Uterus (tissue), 4 donors: ENCODE measurements at places on chromosomes 12 and 14. TPM values are rescaled to one million over a fixed set of nuclear protein-coding genes. Genes with fewer than 3 reads are reported as not detected.
A peak's percentile ranks its signal among the peaks of the same experiment; 100 is the strongest.

DNA sequence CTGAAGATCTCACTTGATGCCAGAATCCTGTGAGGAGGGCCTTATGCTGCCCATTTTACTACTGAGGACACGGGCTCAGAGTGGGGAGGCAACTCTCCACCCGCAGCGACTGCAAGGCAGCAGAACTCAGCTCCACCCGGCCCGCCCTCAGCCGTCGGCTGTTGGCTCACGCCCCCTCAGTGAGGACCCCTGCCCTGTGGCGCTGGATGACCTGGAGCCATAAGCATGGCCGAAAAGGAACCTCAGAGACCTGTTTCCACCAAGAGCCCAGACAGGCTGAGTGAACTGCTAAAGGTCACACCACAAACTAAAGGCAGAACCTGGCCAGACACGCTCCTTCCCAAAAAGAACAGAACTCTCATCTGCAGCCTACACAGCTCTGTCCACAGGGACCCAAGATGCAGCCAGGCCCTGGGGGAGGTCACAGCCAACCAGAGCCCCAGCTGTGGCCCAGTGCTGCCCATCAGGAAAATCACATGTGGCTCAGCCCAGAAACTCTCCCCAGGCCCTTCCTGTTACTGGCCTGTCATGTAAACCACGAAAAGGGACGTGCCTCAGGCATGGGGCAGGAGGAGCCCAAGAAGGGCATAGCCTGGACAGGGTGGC is 32.8 kb downstream of the CCNK start:
- DNase-seq, result no peak

The AQP6 gene
- total RNA-seq, result not detected

The AQP2 gene
- total RNA-seq, result not detected

The NTF3 gene
- 0.26 TPM for total RNA-seq

The MYH7 gene
- not detected for total RNA-seq

- no peak for DNase-seq
Measured at GRCh38 chr12:43226151-43226550, 325.9 kb downstream of the ADAMTS20 start.

The SLC7A7 gene
- 5.9 TPM for total RNA-seq

The RNASE2 gene
- 1.8 TPM for total RNA-seq

GRCh38 chr12:92654929-92655328 is 47.9 kb upstream of the PLEKHG7 start:
- DNase-seq, result no peak

The MGP gene
- total RNA-seq, result 1,589 TPM

GRCh38 chr12:11941606-11942337 is 129.0 kb upstream of the BCL2L14 start:
- no peak for DNase-seq

The SNRNP35 gene
- 23.1 TPM for total RNA-seq

GRCh38 chr12:130246560-130246959 is 84.3 kb downstream of the FZD10 start:
- DNase-seq, result no peak

The MYF6 gene
- total RNA-seq, result not detected

DNA sequence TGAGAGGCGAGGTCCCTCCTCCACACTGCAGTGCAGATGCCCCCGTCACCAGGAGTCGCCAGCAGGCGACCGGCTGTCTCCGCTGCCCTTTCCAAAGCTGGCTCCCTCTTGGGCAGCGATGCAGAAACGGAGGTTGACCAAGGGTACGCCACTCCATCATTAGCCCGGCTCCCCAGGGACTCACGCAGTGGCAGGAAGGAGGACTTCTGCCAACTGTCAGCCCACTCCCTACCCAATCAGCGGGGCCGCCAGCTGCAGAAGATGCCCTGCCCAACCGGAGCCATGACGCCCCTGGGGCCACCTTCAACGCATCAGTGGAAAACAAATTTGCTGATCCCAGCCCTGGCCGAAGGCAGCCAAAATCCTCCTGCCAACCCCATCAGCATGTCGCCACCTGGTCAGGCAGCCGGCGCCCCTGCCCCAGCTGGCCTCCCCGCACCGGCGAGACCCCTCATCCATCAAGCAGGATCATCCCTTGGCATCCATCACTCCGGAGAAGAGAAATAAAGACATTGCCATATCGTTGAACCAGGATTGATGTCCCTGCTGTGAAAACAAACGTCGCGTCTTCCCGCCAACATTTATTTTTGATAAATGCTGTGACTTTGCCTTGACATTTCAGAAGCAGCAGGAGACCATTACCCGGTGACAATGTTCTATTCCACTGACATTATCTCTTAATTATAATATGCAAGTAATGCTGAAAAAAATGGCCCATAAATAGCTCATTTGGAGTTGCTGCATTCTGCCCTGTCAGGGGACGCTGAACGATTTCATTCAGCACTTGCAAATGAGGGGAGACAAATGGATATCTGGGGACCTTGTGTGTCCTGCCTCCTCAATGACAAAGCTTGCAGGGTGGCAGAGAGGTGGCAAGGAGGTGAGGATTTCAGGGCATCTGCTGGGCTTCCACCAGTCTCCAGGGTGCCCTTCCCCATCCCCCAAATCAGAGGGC is 105.1 kb downstream of the SCARB1 start:
- no peak for DNase-seq

The SLCO1C1 gene
- total RNA-seq, result not detected

DNA sequence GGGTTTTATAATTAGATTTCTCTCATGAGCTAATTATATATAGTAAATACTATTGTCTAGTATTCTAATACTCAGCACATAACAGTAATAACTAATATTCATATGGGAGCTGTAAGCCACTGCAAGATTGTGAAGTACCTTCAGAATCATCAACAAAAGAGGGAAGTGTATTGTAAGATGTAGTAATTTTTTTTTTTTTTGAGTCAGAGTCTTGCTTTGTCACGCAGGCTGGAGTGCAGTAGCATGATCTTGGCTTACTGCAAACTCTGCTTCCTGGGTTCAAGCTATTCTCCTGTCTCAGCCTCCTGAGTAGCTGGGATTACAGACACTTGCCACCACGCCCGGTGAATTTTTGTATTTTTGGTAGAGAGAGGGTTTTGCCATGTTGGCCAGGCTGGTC is 3.1 kb downstream of the GPR33 start:
- DNase-seq, result no peak

The TCHP gene
- total RNA-seq, result 19.0 TPM

DNA sequence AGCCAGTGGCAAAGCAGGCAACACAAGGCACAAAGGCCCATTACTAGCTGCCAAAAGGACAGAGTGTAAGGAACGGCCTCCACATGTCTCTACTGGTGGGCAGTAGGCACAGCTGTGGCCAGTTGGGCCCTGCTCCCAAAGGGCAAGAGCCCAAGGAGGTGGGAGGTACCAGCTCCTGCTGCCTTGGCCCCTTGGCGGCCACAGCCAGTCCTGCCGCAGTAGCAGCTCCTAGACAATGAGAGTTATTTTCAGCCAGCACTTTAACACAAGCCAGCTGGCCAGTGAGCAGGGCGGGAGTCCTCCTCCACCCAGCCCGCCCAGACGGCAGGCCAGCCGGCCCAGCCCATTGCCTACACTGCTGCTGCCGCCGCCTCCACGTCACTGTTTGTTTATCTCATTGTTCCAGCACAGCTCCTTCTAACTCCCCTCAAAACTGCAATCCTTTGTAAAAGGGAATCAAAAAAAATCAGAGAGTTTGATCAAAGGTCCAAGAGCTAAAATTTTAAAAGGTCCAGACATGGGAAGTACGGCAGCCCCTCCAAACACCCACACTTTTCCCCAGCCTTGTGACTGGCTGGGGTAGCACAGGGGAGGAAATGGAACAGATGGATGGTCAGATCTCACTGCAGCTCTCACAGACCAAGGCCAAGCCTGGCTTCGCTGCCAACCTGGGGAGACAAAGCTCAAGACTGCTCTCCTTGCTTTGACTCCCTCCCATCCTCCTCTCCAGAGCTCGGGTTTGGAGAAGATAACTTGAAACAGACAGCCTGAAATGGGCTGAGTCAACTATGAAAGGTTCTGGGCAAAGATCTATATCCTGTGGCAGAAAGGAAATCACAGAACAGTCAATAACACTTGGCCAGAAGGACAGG is 33.5 kb downstream of the FMNL3 start:
- DNase-seq, result peak; percentile 93

DNA sequence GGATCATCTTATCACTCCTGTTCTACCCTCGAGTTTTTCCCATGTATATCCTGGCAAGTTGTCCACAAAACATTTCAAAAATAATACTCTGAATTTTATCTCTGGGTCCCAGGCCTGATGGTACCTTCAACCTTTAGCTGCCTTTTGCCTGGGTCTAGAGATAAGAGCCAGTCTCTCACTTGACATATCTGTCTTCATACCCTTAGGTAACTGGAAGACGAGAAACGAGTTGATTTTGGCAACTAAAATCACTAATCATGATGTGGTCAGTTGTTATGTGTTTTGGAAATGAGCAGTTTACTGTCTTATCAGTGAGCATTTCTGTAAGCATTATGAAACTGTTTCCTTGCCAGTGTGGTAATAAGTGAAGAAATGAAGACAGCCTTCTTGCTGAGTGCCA is 6.3 kb downstream of the RNF10 start:
- no peak for DNase-seq

- no peak for DNase-seq
Measured at GRCh38 chr14:105897725-105898113, 371.3 kb downstream of the TMEM121 start.

- peak; percentile 93 for DNase-seq
Measured at GRCh38 chr12:401235-402028, at the start of gene CCDC77. Gene CCDC77 (plus strand): TSS chr12:401644. CDS start chr12:409384, 7,740 bp downstream.

The PPP2R5E gene
- 36.4 TPM for total RNA-seq

GRCh38 chr14:92105073-92105892 is 1.1 kb downstream of the ATXN3 start:
- DNase-seq, result no peak

DNA sequence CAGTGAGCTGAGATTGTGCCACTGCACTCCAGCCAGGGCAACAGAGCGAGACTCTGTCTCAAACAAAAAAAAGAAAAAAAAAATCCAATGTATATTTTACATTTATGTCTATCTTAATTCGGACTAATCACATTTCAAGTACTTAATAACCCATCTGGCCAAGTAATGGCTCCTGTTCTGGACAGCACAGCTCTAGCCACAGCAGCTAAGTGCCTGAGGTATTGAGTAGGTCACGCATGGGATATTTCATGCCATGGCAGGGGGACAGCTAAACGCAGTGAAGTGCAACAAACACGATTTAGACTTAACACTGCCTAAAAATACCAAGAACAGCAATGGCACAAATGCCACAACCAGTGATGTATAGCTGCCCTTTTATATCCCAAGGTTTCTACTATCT is 8.0 kb downstream of the BAZ1A start:
- DNase-seq, result no peak

The GPR65 gene
- 0.76 TPM for total RNA-seq

- DNase-seq, result no peak
Measured at GRCh38 chr12:79444089-79444488, 246.7 kb downstream of the PAWR start.

DNA sequence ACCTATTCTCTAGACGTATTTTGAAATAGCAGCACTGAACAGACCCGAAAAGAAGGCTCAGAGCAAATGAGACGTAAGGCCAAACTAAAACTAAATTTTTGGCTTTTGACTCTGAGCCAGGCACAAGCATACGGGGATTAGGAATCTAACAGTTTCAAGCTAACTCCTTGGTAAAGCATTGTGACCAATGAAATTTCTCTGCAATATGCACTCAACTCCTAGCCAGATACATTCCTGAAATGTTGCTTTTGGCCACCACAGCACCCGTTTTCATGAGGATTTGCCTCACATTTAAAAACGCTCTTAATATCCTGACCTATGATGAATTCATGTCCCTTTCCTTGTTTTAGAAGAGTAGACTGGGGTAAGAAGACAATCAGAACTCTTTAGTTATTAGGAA is 53.1 kb upstream of the NPFF start:
- DNase-seq, result no peak

- no peak for DNase-seq
Measured at GRCh38 chr14:106528717-106529116, 1002.3 kb downstream of the TMEM121 start.

- DNase-seq, result no peak
Measured at GRCh38 chr12:11202811-11203210, 16.1 kb upstream of the TAS2R42 start.

- no peak for DNase-seq
Measured at GRCh38 chr14:39683691-39684260, 251.5 kb upstream of the FBXO33 start.

The ENDOU gene
- 0.64 TPM for total RNA-seq

The MSI1 gene
- 2.9 TPM for total RNA-seq

The SVOP gene
- not detected for total RNA-seq

The LRCOL1 gene
- total RNA-seq, result 0.79 TPM

The PTPRQ gene
- total RNA-seq, result 1.3 TPM

DNA sequence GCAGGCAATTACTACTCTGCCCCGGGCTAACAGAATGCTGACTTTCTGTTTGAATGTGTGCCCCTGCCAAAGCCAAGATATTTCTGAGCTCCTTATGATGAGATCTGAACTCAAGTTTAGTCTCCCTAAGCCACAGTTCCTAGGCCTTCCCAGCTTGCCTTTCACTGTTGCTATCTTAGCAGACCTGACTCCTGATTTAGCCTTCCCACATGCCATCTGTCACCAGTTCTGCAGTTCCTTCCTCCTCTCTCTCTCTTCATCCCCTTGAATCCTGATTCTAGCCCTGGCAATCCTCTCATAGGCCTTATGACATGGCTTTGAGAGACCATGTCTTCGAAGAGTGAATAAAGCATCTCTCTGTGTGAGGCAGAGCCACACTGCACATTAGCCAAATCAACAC is 12.5 kb upstream of the SAMD4A start:
- DNase-seq, result no peak

DNA sequence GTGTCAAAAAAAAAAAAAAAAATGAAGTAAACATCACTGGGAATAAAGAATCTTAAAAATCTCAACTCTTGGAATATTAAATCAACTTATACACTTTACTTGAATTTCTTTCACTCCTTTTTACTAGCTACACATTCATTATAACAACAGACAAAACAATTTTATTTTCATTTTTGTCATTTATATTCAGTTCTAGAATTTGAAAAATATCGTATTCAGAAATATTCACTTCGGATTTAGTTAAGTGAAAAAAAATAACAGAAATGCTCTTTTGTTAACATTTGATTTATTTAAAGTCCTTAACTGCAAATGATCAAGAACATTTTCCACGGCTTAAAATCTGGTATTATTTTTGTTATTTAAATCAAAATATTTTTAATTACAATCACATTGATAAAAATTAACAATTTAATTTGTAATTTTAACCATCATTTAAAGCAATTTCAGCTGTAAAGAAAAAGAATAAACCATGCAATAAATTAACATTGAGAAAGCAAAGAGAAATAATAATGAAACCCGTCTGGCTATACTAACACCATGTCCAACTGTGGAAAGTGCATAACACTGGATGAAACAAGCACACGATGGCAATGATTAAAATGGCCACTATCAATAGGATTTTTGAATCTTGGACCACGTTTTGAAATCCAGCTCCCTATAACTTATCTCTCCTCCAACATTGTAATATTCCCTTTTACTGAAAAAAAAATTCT is 5.2 kb downstream of the FOXA1 start:
- DNase-seq, result no peak

DNA sequence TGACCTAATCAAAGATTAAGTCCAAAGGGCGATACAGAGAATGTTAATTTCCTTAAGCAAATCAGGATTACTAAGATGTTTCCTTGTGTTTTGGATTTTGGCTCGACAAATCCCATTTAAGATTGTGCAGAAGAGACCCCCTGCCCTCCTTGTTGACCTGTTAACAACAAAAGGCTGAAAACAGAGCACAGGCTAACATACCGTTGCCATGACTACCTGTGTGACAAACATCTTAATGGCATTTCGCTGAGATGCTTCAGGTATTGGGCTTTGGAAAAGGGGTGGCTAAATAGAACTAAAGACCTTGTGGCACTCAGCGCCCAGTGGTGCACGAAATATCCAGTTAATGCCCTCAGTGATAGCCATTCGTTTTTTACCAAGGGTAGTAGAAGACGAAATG is 1532.3 kb upstream of the TMEM132C start:
- DNase-seq, result no peak

- no peak for DNase-seq
Measured at GRCh38 chr14:90487031-90487430, 90.2 kb downstream of the CALM1 start.
